ENCODE measurements at places on chromosomes 7 and 10.
A peak's percentile ranks its signal among the peaks of the same experiment; 100 is the strongest.

- DNase-seq: peak; percentile 22
Observed at GRCh38 chr7:51980313-51980712, 663.7 kb upstream of the COBL start.

- no peak for DNase-seq
Observed at GRCh38 chr7:121774563-121774962, 98.4 kb upstream of the PTPRZ1 start.

GRCh38 chr10:91162050-91162494 is 58.4 kb upstream of the PCGF5 start:
- DNase-seq: no peak

DNA sequence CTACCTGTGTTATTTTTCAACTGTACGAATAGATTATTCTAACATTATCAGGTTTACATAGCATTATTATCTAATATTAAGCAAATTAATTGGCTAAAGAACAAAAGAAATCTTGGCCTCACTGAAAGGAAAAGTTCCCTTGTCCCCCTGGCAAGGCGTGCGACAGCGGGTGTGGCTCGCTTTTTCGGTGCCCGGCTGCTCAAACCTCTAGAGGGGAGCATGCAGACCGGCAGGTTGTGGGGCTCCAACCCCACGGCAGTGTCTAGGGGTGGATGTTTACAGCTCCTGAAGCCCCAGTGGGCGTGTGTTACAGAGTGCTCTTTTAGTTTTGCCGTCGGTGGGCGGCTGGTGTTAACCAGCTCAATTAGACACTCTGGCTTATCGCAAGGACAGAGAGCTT is 456.4 kb downstream of the TNS3 start:
- DNase-seq: no peak

GRCh38 chr7:99375070-99375807 is 709 bp downstream of the ARPC1B start:
- peak; percentile 80 for DNase-seq

- DNase-seq: no peak
Observed at GRCh38 chr10:17049195-17049594, 80.4 kb downstream of the CUBN start.

DNA sequence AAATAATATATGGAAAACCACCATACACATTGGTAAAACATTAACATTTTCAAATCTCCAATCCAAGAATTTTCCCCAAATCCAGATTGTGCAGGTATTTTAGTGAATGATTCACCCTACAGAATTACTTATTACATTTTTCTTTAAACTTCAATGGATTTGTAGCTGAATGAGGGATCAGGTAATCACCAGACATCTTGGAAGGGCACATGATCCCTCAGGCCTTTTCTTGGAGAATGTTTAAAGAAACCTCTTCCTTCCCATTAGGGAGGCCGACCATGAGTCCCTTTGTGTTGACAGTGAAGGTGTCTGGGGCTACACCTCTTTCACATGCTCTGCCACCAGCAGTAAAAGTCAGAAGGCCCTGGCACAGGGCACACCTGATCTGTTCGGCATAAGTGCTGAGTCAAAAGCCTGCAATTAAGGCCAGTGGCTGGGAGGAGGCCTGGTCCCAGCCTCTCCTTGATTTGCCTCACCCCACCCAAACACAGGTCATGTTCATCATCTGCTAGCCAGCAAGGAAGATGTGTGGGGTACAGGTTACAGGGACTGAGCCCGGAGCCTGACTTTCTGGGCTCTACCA is 207.7 kb downstream of the SNX10 start:
- no peak for DNase-seq

- no peak for DNase-seq
Observed at GRCh38 chr10:110425684-110426293, 71.9 kb upstream of the DUSP5 start.

- no peak for DNase-seq
Observed at GRCh38 chr10:97531401-97531986, 32.8 kb downstream of the UBTD1 start.

DNA sequence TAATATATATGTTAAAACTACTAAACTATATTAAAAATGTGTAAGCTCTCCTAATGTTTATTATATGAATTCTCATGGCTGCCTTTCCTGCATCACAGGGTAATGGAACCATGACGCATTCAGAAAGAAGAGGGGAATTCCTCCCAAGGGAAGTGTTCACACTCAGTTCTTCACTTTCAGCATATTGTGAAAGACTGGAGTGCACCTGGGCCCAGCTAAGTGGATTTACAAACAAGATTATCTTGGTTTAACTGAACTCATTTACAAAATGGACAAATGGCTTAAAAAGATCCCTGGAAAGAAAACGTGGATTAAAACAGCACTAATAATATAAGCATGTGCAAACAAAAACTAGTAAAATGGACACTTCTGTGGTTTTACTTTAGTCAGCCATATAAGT is 149.8 kb downstream of the DOCK4 start:
- DNase-seq: peak; percentile 68

- no peak for DNase-seq
Observed at GRCh38 chr7:132108563-132108962, 467.7 kb downstream of the PLXNA4 start.

DNA sequence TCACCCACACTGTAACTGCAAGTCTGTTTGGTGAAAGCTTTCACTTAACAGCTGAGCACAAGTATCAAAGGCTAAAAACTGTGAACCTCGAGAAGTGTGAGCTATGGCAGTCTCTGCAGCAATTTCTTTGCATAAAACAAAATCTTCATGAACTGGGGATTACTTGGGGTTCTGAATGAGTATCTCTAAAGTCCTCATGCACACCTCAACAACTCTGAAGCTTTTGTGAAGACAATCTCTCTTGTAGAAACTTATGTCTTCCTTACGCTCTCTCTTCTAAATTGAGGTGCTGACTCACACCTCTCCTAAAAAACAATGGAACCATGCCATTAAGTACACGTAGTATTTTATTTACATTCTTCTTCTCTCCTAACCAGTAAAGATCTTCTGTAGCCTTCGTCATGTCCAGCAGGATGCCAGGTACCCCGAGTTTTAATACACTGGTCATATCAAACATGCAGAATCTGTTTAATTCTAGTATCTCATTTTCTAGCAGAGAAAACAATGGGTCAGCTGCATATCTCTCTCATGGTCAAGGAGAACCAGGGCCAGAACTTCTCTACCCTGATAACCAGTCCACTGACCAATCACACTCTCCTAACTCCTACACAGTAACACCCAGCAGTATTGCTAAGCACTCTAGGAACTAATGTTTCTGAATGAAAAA is 76.9 kb downstream of the UBE2H start:
- no peak for DNase-seq

GRCh38 chr7:107430057-107430456 is 39.8 kb upstream of the GPR22 start:
- DNase-seq: no peak

DNA sequence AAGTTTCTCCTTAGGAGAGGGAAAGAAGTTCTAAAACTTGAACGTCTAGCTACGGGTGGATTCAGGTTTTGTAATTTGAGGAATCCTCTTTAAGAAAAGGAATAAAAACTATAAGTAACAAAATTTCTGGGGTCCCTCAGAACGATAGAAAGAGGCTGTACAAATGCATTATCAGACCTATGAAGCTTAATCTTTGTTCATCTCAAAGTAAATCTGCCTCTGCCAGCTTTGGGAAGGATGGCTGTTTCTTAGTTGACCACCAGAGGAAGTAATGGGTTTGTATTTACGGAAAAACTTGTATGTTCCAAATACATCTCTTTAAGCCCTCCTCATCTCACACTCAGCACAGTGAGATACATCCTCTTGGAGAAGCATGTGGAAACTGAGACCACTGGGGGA is 864 bp downstream of the PSTK start:
- DNase-seq: peak; percentile 59

DNA sequence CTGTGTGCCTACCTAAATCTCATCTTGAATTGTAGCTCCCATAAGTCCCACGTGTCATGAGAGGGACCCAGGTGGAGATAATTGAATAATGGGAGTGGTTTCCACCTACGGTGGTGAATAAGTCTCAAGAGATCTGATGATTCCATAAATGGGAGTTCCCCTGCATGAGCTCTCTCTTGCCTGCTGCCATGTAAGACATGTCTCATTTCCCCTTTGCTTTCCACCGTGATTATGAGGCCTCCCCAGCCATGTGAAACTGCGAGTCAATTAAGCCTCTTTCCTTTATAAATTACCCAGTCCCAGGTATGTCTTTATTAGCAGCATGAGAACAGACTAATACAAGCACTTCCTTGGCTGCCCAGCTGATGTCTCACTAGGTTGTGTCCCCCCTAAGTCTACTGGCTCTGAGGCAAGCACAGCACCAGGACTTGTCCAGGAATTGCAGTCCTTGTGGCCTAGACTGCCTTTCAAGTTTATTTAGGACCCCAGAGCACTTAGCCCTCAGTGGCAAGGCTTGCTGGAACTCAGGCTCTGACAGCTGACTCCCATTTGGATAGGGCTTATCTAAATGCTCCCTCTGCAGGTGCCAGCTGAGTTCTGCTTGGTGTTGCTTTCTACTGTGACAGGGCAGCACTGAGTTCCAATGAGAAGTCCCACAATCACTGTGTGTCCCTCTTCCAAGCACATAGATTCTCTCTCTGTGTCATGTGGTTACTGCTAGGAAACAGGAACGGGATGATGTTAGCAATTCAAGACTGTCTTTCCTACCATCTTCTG is 59.0 kb upstream of the TAS2R16 start:
- DNase-seq: no peak

- DNase-seq: no peak
Observed at GRCh38 chr7:131173145-131173890, 154.4 kb upstream of the MKLN1 start.

DNA sequence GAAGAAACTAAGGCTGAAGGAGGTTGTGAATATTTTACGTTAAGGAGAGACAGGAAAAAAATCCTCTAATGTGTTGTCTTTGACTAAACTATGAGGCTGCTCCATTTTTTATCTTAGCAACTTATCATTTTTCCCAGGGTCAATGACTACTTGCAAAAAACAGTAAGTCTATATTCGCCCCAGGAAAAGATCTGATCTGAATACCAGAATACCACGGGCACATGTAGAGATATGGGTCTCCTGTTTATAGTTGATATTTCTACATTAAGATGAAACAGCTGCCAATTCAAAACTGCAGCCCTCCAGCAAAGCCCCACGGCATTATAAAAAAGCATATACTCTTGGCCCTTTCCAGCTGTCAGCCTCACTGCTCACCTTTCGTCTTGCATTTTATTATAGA is 358.4 kb downstream of the SH2D4B start:
- DNase-seq: no peak

- DNase-seq: peak; percentile 21
Observed at GRCh38 chr10:100508691-100509150, 10.9 kb downstream of the SEC31B start.

GRCh38 chr10:865257-865656 is 66.2 kb downstream of the LARP4B start:
- no peak for DNase-seq

DNA sequence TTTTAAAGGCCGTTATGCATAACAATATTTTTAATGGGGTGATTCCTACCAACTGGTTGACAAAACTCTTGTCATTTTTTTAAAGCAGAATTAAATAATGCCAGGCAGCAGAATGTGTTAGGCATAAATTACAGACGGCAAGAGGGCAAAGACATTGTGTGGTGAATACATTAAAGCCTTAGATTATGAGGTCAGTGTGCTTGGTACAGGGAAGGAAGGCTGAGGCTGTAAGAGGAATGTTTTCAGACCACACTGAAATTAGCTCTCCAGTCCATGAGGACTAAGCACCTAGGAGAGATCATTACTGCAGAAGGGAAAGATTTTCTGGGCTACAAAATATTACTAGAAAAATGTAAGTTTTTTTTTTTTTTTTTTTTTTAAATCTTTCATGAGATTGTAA is 312.8 kb upstream of the PRKCQ start:
- no peak for DNase-seq

- no peak for DNase-seq
Observed at GRCh38 chr7:16815001-16815400, 10.2 kb upstream of the AGR2 start.

- no peak for DNase-seq
Observed at GRCh38 chr10:18359812-18360211, 219.6 kb downstream of the CACNB2 start.

GRCh38 chr7:116771640-116772039 is 90.7 kb upstream of the CAPZA2 start:
- no peak for DNase-seq

DNA sequence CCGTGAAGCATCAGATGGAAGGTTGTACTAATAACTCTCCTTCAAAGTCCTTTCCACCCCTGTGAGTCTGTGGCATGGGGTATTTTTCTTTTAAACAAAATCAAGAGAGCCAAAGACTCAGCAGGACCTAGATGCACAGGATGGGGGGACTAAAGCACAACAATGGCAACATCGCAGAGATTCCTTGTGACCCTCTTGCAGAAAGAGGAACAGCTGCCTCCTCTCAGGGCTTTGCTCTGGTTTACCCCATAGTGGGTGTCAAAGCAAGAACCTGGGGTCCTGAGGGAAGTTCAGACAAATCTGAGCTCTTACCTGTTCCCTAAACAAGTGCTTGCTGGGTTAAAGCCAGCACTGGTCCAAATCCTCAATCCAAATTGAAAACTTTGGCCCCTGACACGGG is 39.2 kb downstream of the FGF8 start:
- no peak for DNase-seq

GRCh38 chr7:129376076-129376777 is 58.0 kb upstream of the STRIP2 start:
- peak; percentile 16 for DNase-seq

DNA sequence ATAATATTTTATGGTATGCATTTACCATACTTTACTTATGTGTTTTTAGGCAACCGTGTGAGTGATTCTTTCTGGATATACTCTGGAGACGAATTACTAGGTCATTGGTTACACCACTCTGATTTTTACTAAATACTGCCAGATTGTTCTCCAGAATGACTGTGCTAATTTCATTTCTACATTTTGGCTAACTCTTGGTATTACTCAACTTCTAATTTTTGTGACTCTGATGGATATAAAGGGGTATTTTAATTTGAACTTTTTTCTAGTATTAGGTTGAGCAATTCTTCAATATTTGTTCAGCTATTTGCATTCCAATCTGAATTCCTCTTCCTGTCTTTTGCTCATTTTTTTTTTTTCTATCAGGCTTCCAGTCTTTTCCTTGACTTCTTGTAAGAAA is 223.6 kb downstream of the MDFIC start:
- DNase-seq: peak; percentile 9

DNA sequence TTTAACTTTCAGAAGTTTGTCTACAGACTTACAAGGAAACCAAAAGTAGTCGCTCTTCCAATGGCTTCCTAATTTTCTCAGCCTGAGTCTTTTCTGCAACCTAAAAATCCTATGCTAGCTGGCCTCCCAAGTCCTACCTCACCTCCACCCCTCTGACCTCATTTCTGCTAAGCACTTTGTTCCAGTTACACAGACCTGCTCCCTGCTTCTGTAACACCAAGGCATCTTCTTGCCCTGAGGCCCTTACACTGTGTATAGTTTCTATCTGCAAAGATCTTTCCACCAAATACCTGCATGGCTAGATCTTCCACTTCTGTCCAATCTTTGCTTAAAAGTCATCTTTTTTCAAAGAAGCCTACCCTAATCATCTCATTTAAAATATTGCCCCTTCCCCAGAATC is 1.9 kb upstream of the SNX13 start:
- DNase-seq: no peak

Data from muscle of leg (tissue), 16 donors.